ENCODE measurements at places on chromosomes 12 and 14.

- no peak for DNase-seq
These were observed 620 bp downstream of the YBX3 start for GRCh38 chr12:10722502-10722904.

- DNase-seq: no peak
These were observed 42.5 kb downstream of the PTCSC3 start for GRCh38 chr14:36134038-36134437.

- no peak for DNase-seq
These were observed 355.3 kb upstream of the SFSWAP start for GRCh38 chr12:131355361-131356245.

DNA sequence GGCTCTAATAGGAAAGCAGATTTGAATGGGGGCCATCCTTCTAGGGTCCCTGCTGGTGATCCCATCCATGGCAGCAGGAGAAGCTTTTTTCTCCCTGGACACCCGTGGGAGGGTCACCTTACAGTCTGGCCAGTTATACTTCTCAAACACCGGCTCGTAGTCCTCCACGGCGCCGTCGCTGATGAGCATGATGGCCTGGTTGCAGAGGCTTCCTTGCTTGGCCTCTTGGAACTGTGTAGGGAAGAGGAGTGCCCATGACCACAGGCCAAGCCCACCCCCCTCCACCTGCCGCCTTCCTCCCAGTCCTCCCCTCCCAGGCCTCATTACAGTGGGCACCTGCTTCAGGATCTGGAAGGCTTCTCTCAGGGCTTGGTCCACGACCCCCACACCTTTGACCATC is 33.8 kb downstream of the CACNA2D4 start:
- DNase-seq: no peak

DNA sequence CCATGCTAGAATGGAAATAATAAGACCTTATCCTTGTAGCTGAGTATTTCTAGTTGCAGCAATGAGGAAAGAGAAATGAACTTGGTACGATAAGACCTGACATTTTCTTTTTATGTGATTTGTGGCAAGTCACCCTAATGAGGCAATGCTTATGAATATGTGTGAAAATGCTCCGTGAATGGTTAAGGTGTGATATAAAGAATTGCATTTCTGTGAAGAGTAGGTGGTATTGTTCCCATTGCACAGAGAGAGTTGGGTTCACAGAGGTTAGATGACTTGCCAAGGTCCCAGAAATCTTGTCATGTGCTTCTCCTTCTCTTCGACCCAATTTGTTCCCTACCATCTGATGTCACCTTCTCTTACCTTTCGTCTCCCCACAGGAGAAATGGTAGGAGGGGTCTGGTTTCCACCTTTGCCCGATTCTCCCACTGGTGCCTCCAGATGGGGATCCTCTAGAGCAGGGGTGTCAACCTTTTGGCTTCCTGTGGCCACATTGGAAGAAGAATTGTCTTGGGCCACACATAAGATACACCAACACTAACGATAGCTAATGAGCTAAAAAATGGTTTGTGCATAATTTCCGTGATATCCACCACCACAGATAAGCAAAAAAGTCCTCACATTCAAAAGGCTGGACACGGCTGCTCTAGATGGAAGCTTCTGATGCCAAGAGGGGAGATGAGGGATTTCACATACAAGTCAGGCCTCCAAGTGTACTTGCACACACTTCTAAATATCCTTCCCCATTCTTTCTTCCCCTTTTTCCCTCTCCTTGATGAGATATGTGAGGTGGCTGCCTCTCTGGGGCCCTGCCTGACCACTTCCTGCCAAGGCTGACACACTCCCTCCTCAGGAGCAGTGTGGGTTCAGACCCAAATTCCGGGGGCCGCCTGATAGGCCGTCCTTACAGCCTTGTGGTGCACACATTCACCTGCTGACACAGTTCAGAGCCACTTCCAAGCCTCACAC is 96.1 kb downstream of the PLXNC1 start:
- DNase-seq: no peak

GRCh38 chr12:116591855-116592637 is 32.9 kb downstream of the MAP1LC3B2 start:
- no peak for DNase-seq

GRCh38 chr12:38954238-38954873 is 49.0 kb upstream of the CPNE8 start:
- no peak for DNase-seq

- DNase-seq: no peak
These were observed 62.6 kb downstream of the FSCB start for GRCh38 chr14:44444454-44444853.

- DNase-seq: no peak
These were observed 972.6 kb downstream of the TMTC2 start for GRCh38 chr12:83659321-83659720.

- no peak for DNase-seq
These were observed 22.1 kb upstream of the CEP170B start for GRCh38 chr14:104843006-104843405.

DNA sequence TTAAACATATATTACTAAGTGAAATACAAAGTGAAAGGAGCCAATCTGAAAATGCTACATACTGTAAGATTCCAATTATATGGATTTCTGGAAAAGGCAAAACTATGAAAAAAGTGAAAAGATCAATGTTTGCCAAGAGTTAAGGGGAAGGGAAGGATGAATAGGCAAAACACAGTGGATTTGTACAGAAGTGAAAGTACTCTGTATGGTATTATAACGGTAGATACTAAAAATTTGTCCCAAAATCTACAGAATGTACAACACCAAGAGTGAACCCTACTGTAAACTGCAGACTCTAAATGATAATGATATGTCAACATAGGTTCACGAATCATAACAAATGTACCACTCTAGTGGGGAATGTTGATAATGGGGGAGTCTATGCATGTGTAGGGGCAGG is 17.8 kb downstream of the EEA1 start:
- DNase-seq: no peak

DNA sequence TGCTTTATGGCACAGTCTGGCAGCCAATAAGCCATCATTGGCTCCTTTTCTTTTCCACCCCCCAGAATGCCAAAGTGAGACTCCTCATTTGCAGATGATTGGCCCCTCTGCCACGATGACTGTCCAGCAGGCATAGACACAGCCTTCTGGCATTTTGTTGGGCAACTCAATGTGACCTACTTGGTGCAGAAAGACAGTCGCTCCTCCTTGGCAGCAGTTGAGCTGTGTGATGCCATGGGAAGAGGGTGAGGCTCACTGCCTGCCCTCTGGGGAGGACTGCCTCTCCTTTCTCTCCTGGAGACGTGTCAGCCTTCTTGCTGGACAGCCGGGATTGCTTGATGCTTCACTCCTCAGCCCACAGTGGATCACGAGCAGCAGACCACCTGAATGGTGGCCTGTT is 264.9 kb downstream of the C12orf75 start:
- DNase-seq: no peak
